RWPE2 (cell line): ENCODE measurements at places on chromosomes 4 and X.

DNA sequence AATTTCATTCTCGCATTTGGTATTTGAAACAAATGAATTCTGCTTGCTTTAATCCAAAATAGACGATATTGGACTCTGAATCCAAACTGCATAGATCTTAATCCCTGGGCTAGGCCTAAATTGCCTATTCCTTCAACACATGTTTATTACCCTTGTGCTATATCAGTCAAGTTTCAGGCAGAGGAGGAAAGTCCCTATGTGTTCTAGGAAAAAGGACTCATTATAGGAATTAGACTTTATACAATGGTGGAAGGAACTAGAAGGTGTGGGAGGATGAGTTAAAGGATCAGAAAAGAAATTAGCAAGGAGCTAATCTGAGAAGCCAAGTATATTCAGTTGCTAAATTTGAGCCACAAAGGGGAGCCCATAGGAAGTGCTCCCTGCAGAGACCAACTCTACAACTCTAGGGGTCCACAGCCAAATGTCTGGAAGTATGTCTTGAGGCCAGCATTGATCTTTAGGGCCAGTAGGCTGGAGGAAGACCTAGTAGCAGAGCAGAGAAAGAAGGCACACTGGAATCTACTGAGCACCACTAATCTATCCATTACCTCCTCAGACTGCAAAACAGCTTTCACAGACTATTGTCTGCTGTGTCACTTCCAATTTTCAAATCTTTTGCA lies 17.1 kb upstream of the DTHD1 start:
- no peak for DNase-seq

GRCh38 chr4:70715097-70715496 lies 6.7 kb upstream of the RUFY3 start:
- no peak for DNase-seq

DNA sequence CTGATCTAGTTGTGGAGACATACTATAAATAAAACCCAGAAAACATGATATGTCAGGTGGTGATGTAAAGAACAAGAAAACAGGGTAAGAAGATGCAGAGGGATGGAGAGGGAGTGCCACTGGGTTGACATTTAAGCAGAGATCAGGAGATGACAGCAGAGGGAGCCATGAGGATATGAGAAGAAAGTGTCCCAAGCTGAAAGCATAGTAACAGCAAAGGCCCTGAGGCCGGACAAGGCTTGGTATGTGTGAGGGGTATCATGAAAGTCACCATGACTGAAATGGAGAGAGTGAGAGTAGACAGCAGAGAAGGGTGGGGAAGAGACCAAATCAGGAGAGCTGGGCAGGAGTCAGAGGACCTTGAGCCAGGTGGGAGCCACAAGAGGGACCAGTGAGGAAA lies 3.4 kb downstream of the GPKOW start:
- no peak for DNase-seq

- no peak for DNase-seq
Measured at GRCh38 chr4:141657550-141658250, 21.3 kb downstream of the IL15 start.

DNA sequence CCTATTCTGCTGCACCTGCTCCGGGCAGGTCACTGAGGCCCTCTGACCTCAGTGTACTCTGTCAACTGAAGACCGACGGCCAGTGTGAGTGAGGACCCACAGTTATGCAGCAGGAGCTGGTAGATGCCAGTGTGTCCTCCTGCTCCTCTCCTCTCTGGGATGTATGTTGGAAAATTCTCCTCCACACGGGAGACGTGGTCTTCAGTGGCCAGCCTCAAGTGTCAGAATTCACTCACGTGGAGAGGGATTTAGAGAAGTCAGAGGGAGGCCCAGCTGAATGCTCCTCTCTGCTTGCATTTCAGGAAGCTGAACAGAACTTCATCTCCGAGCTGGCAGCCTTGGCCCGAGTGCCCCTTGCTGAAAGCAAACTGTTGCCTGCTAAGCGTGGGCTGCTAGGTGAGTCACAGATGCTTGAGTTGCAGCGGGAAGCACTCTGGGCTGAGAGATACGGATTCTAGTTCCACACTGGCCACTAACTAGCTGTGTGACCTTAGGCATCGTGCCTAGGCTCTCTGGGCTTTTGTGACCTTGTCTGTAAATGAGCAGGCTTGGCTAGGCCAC lies 83.6 kb downstream of the CRMP1 start:
- DNase-seq: no peak

DNA sequence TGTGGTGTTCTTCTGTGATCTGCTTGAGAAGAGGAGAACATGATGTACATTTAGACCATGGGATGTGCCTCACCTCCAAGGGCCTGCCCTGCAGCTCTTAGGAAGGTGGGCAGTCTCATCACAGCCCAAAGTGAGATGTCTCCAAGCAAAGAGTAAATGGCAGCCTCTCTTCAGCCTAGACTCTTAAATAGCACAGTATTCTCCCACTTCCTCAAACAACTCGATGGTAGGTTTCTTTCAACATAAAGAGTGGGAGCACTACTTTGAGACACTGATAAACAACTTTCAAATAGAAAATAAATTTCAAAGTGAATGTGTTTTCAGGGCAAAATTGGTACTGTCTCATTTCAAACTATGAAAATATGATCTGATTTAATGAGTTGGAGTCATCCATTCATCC lies 35.2 kb downstream of the EDNRA start:
- DNase-seq: no peak

- no peak for DNase-seq
Measured at GRCh38 chrX:43720961-43721360, 64.9 kb downstream of the MAOA start.

DNA sequence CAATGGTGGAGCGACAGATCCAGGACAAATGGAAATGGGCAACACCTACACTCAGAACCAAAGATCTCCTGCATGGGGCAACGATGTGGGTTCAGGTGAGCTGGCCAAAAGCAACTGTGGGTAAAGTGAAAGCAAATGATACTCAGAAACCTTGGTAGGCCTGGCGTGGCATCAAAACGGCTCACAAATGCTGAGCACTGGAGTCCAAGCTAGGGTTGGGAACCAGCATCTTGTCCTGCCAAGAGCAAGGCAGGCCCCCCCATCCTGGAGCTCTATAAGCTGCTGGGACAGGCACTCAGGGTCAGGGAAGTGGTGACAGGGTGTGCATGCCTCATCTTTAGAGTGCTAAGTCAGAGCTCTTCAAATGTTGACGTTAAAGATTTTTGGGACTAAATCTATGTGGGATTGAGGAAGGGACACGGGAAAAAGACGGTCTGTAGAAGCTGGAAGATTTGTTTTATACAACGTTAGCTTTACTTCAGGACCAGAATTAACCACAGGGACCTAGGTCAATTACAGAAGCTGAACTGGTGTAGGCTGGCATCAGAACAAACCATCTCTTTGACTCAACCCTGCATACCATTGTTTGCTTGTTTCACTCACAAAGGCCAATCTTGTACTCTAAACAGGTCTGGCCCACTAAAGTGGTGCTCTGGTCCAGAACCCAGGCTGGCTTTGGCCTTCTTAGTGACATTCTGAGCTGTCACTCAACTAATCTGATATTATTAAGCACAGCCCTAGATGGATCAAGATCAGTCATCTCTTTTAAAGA lies 10.7 kb downstream of the ATP8A1 start:
- DNase-seq: no peak

GRCh38 chr4:150342945-150343344 lies 239.0 kb upstream of the MAB21L2 start:
- DNase-seq: no peak

- no peak for DNase-seq
Measured at GRCh38 chrX:14056206-14056605, 26.5 kb upstream of the GEMIN8 start.

DNA sequence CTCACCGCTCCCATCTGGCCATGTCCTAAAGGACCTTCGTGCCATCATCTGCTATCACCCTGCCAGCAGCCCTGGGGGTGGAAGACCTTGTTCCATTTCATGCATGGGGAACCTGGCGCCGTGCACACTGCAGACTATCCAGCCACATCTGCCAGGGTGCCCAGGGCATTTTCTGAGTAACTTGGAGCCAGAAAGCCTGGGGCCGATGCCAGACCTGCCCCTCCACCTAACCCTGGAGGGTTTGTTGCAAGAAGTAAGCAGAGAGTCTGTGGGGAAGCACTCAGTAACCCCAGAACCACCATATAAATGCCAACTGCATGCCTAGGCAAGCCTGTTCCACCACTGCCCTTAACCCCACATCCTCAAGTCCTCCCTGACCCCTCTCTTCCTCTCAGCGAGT lies 7.3 kb downstream of the HAUS7 start:
- DNase-seq: no peak

DNA sequence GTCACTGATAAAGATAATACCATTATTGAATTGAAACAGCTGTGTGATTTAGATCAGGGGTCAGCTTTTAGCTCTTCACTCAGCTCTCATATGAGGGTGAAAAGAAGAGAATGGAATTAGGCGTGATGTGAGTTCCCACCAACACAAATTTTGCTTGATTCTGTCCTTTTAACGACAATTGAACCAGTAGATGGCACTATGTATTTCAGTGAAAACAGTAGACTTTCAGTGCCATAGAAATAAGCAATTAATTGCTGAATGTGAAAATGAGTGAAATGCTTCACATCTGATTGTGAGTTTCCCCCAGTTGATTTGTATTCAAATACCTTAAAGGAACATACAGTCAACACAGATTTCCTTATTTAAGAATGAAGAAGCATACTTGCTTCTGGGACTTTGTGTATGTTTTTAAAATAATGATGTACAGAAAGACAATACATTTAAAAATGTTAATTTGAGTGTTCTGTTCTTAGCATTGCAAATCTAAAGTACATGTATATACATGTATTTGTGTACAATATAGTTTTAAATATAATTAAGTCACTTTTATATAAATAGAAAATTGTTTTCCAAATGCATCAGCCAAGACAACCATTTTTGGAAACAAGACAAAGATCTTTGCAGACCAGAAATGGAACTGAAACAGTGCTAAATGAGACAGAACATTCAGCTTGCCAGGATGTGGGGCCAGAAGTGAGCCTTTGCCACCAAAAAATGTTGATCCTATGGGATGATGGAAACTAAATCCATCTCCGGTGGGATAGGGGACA lies 178.8 kb downstream of the SNCA start:
- no peak for DNase-seq

DNA sequence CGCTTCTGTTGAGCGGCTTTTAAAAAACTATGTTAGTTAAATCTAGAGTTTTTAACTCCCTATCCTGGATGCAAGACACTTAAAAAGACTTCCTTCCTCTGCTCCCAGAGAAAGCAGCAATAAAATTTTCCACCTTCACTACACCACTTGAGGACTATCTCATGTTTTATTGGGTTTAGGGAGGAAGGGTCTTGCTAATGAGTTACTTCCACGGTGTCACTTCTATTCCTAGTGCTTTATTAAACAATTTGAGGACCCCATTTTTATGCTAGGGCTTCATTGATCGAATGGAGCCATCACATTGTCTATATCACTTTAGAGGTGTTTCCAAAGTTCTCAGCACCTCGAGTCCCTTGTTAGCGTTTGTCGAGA lies 3.7 kb upstream of the STIM2 start:
- no peak for DNase-seq

GRCh38 chrX:150219374-150220185 lies 143.5 kb upstream of the MAMLD1 start:
- DNase-seq: no peak

- DNase-seq: no peak
Measured at GRCh38 chr4:8219236-8219635, 20.1 kb downstream of the SH3TC1 start.

- no peak for DNase-seq
Measured at GRCh38 chrX:85988353-85988752, 59.0 kb downstream of the CHM start.

DNA sequence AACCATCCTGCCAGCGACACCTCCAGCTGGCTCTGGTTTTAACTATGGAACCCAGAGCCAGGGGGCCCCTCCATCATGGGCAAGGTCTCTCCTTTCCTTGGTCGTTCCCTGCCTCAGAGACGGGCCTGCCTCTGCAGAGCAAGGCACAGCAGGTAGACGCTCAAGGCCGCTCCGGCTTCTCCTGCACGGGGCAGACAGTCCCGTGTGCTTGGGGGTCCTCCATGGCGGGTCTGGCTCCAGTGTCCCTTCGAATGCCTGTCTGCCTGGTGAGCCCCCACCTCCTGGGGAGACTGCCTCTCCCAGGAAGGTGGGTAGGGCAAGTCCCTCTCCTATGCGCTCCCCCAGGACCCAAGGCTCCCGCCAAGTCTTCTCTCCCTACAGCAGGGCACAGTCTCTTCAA lies 71.5 kb downstream of the ACOX3 start:
- DNase-seq: peak; percentile 59

DNA sequence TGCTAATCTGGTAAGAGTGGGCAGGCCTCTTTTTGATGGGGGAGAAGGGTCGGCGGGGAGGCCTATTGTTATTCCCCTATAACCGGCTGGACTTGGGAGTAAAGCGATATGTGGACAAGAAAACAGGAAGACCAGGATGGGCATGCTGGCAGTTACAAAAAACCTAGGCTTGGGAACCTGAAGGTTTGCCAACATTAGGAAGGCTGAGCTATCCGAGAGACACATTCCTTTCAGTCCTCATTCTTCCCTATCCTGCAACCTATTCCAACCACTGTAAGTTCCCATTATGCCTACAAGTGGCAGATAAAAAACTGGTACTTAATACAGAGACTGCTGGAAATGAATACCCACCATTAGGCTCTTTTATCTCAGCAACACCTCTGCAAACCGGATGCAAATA lies 32.4 kb upstream of the CT47C1 start:
- DNase-seq: no peak

DNA sequence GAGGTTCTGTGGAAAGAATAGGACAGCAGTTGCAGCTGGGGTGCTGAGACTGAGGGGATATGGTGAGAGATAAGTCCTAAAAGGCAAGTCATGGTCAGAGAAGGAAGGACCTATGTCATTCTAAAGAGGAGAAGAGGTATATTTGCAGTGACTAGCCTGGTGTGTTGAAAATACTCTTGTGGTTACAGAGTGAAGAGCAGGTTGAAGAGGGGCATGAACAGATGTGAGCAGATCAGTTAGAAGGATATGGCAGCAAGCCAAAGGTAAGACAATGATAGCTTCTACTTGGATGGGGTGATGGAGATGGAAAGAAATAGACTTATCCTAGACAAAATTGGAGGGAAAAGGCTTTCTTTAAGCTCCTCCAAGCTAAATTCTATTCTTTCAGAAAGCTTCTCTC lies 469.8 kb upstream of the CPEB2 start:
- DNase-seq: no peak

DNA sequence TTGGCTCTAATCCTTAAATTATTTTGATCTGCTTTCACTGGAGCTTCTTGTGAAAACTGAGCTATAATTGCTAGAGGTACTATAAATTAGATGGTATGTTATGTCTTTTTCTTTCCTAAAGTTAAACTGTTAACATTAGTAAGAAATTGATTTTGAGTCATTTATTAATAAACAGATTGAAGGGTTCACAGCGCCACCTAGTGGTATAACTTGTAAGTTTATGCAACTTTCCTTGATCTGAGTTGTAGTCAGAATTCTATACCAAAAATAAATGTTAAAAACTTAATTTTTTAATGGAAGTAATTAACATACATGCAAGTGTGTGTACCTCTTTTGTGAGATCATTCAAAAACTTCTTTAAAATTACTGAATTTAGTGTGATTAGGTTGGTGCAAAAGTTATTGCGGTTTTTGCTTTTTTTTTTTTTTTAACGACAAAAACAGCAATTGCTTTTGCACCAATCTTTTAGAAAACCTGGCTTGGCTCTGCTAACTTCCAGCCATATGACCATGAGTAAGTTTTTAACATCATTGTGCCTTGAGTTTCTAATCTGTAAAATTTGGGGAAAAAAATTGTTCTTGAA lies 151.5 kb downstream of the CENPC start:
- no peak for DNase-seq
